Muscle of back (tissue), 13 donors: ENCODE measurements at places on chromosomes 3 and 15. TPM values are rescaled to one million over a fixed set of nuclear protein-coding genes. Genes with fewer than 3 reads are reported as not detected.
A peak's percentile ranks its signal among the peaks of the same experiment; 100 is the strongest.

TTLL13 gene
- 0.56 TPM for polyA plus RNA-seq

PAQR9 gene
- not detected for polyA plus RNA-seq

GRM7 gene
- polyA plus RNA-seq: 0.10 TPM

SLC22A13 gene
- not detected for polyA plus RNA-seq

NAALADL2 gene
- 7.9 TPM for polyA plus RNA-seq

C3orf38 gene
- 19.7 TPM for polyA plus RNA-seq

- no peak for DNase-seq
These were observed 796.1 kb downstream of the TBL1XR1 start for GRCh38 chr3:176401211-176401610.

GRCh38 chr3:27483117-27484014, 818 bp downstream of the SLC4A7 start:
- peak; percentile 68 for DNase-seq

DNA sequence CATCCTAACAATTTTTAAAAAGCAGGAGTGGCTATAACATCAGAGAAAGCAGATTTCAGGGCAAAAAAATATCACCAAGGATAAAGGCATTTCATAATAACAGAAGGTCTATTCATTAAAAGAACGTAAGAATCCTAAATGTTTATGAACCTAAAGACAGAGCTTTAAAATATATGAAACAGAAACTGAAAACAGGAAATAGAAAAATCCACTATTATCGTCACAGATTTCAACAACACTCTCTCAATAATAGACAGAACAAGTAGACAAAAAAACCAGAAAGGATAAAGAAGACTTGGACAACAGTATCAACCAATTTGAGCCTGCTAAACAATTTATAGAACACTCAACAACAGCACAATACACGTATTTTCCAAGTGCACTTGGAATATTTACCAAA, 71.4 kb downstream of the FBXL22 start:
- no peak for DNase-seq

DNA sequence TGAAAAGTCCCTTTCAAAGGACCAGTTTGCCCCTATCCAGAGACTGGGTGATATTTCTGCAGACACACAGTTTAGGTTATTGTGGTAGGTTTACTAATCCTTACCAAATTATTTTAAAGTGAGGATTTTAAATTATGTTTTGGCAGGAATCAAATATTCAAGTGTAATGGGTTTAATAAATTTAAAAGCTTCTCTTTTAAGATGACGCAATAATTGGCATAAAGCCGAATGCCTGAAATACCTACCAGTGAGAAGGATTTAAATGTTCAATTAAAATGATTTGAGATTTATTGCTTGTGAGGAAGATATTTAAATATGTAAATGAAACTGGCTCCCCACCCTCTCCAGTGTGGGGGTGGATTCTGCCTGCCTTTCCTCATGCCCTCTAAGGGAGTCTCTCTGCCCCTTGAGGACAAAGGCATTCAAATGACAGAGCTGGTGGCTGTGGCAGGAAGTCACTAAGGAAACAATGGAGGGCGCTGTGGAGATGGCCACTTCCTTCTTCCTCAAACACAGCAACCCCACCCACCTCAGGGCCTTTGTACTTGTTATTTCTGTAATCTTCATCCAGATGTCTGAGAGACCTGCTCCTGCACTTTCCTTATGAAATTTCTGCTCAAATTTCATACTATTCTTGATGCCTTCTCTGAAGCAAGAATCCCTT, 131.7 kb downstream of the TNIK start:
- DNase-seq: no peak

- no peak for DNase-seq
These were observed 75.2 kb upstream of the ACAD9 start for GRCh38 chr3:128804017-128804810.

DNA sequence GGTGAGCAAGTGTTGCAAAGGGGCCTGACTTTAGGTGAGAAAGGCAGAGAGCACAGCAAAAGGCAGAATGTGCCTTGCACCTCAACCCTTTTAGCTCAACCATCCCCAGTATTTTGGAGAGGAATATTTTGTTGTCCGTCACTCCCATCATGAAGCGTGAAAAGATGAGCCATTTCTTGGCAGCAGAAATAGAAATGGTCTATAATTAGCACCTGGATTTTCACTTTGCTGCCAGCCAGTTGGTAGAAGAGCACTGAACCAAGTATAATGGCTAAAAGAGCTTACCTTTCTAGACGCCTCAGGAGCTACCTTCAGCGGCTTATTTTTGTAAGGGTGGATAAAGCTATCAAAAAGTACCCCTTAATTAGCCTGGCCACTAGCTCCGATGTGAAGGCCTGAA, 406.7 kb downstream of the OCA2 start:
- no peak for DNase-seq

DNA sequence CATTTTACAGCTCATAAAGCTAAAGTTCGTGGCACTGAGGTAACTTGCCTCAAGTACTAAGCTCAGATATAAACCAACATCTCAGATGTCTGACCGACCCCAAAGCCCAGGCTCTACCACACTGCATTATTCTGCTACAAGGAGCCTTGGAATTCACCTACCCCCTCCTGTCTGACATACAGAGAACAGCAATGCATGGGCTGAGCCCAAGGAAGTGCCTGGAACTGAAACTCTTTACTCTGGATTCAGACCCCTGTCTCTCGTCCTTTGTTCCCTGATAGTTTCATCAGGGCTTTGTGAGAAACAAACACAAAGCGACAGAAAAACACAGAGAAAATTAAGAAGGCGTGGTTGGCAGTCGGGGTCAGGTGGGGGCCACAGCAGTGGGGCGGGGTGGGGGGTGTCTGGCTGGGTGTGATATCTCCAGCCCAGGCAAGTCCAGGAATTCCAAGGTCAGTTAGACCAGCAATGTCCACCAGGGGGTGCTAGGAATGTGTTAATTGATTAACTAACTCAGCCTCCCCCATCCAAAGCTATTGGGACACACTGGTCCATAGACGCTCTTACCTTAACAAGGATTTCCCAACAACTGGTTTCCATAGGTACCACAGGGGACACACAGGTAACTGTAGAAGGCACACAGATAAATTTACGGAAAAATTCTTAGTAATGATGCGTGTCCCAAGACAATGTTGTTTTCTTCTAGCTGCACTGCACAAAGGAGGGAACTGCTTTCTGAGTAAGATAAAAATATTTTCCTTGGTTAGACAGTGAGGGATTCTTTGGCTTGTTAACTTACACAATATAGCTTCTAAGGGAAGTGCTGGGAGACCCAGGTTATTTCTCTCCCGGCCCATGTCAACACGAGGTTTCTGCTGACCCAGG, 18.8 kb upstream of the SSUH2 start:
- peak; percentile 47 for DNase-seq
